GM12892 (cell line): ENCODE measurements at places on chromosomes 1 and 21.

DNA sequence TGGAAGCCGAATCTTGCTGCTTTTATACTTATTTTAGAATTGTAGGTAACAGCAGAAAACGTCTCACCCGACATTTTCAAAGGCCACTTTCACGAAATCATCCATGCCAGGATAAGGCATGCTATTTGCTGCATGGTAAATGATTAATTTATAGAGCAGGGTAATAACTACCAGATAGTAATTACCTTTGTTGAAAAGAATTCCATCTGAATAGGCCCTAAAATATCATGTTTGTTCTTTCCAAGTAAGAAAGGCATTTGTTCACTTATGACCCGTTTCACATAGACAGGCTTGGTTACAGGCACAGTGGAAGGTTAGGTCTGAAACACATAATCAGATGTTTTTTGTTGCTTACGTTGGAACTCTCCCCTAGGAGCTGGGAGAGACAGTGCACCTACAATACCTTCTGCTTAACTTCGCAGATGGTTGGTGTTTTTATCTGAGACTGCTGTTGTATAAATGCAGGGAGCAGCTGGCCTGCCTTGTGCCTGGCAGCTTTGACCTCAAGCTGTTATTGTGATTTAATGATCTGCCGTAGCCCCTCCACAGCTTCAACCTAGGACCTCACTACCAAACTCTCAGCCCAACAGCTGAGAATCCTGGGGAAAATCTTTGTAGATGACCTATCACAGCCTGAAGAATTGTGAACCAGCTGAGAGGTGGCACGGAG is 1.6 kb downstream of the SLC44A3 start:
- no peak for DNase-seq

DNA sequence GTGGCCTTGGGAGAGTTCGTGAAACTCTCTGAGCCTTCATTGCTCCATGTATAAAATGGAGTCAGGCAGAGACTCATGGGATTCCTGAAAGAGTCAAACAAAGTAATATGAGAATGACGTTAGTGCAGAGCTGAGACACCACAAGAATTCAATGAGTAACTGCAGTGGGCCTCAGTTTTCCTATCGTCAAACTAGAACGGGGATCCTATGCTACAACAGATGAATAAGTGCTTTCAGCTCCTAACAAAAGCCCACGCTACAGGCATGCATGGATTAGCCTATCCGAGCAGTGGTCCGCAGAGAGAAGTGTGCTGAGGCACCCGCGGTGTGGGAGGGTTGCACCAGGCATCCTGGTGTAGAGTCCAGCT is 124.7 kb downstream of the SYF2 start:
- DNase-seq = no peak

DNA sequence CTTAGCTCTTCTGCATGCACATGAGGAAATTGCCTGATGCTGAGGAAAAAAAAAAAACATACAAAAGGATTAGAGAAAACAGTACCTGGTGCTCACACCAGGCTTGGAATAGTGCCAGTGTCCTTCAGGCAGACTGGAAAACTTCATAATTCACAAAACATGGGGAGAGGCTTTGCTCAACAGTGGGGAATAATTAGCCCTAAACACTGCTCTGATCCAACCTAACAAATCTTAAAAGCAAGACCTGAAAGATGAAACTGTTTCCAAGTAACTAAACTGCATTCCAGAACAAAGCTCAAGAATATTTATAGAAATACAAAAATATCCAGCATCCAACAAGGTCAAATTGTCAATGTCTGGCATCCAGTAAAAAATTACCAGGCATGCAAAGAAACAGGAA is 124.8 kb downstream of the AK5 start:
- DNase-seq = no peak

GRCh38 chr1:192810253-192810880 is 1.5 kb downstream of the RGS2 start:
- no peak for DNase-seq

GRCh38 chr1:200708769-200709168 is 29.9 kb upstream of the CAMSAP2 start:
- no peak for DNase-seq

- no peak for DNase-seq
These were observed 19.6 kb upstream of the PDE9A start for GRCh38 chr21:42633858-42634257.

DNA sequence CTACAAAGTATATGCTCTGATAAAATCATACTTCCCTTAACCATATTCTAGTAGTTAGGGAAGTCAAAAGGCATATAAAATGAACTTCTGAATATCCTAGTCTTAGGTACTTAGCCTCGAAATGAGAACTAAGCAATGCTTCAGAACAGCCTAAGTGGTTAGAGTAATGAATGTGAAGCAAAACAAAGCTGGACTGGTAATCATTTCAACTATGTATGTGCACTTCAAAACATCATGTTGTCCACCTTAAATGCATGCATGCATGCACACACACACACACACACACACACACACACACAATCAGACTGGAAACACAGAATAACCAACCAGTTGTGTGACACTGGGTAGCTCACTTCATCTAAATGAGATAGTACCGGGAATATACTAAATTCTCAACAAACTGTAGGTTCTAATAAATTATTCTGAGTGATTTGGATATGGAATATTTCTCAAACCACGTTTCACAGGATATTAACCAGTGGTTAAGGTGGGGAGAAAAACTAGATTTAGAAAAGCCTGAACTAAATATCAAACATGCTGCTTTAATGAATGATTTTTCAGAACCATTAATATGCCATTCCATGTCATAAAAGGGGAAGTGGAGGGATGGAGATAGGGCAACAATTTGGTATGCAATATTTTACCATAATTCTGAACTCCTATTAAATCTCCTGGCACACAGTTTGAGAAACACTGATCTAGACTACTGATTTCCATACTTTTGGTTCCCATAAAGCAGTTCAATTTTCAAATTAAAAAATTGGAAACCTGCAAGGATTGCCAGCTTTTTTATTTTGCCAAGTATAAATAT is 19.5 kb downstream of the RNF115 start:
- DNase-seq = no peak

DNA sequence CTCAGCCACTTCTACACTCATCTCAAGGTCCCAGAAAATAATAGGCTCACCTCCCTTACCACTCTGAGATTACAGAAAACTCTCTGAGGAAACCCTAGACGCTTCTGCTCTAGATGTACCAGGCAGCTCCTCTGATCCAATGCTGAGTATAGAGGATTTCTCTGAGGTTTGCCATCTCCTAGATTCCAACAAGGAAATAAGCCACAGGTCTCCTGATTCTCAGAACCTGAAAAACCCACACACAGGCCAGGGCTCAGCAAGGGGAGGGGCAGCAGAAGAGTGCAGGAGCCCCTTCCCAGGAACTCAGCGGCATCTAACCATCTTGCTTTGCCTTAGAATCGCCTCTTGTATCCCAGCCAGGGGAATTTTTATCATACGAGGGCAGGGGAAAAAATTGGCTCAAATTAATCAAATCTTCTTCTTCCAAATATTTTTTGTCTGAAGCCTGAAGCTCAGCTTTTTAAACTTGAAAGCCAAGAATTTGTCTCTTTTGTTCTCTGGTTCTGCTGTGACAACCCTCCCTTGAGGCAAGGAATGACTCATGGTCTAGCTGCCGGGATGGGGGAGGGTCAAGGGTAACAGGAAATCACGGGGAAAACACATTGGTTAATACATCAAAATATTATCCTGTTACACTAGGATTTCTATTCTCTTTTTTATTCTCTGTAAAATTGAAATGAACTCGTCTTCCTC is 30.8 kb downstream of the GORAB start:
- no peak for DNase-seq
